NCI-H1694 treated with DMSO at 0.1 percent for 48 hours (cell line): ENCODE measurements at places on chromosomes 6 and 20.

DNA sequence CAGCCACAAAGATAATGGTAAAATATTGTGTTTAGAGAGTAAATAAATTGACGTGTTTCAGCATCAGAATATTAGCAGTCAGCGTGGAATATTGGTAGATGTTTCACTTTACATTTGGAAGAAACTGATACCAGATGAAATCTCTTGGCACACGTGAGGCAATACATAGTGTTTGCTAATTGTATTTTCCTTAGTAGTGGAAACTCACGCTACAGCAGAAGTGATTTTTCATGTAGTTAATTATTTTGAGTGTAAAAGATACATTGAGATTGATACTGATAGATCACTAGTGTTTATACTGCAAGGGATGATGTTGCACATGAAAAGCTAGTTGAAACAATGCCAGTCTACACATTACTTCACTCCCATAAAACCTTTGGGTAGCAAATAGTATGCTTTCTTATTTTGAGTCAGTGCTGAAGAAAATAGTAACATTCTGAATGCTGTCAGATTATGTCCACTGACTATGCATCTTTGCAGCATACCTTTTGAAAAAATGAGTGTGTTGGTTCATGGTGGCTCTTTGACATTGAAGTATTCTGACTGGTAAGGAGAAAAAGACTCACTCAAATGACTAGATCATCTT, 59.3 kb downstream of the CD2AP start:
- no peak for DNase-seq

GRCh38 chr6:163485388-163485851, 70.9 kb downstream of the QKI start:
- DNase-seq, result no peak

DNA sequence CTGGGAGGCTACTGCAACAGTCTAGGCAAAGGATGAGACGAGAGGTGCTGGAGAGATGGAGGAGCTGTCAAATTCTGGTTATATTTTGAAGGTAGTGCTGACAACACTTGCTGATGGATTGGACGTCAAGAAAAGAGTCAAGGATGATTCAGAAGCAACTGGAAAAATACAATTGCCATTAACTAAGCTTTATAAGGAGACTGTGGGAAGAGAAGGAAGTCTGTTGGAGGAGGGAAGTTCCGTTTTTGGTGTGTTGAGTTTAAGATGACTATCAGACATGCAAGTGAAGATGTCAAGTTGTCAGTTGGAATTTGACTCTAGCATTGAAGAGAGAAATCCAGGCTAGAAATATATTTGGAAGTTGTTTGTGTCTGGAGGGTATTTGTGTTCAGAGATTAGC, 358.1 kb downstream of the RNGTT start:
- no peak for DNase-seq

- no peak for DNase-seq
These were observed 367.1 kb downstream of the PREX1 start for GRCh38 chr20:48460681-48461080.

GRCh38 chr20:45867136-45867818, 9.9 kb downstream of the ZSWIM3 start:
- DNase-seq, result no peak

- DNase-seq, result no peak
These were observed 1.0 kb upstream of the RBM24 start for GRCh38 chr6:17280138-17280537.

DNA sequence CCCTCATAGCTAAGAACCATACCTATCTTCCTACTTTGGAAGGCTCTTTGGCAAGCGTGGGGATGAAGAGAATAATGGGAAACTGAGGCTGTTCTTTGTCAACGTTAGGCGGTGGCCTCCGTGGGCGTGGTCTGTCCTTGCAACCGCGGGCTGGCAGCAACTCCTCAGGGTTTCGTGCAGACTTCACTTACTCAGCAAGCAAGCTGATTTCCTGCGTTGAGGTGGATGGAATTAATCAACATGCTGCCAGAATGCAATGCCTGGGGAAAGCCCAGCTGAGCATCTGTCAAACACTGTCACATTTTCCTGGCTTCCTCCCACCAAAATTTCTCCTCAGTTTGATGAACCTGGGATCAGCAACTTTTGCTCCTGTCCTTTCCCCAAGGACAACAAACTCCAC, 9.2 kb upstream of the IL17F start:
- DNase-seq, result no peak

DNA sequence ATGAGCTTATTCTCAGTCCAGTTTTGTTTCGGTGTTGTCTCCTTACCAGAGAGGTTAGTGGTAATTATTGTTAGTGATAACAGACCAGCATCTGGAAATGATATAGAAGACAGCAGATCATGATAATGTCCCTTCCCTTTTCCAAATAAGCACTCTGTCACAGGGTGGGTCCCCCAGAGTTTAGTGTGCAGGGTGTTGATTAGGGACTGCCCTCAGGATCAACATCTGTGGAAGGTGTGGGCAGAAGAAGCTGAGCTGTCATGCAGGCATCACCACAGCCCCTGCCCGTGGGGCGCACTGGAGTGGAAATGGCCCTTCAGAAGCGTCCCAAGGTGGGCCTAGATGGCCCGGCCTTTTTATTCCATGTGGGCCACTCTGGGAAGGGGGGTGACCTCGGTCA, 67.6 kb upstream of the DTNBP1 start:
- no peak for DNase-seq

DNA sequence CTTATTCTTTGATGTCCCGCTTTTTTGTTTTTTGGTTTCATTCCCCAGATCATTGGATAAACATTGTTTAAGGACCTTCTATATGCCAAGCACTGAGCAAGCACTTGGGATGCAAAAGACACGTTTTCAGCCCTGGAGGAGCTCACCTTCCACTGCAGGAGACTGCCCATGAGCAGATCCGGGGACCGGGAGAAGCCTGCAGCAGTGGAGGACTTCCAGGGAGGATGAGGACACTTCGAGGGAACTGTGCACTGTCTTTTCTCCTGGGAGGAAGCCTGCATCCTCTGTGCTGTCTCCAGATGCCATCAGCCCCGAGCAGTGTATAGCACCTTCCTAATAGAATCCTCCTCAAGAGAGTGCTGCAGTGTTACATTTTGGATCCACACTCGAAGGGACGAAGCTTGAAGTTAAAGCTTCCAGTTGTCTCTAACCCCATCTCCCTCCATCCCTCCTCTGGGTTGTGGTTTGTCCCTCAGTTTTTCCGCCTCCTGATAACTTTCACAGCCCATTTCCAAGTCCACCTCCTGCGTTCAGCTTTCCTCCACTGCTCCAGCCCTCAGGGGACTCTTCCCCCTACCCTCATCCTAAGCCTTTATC, 5.8 kb upstream of the KCNG1 start:
- no peak for DNase-seq

DNA sequence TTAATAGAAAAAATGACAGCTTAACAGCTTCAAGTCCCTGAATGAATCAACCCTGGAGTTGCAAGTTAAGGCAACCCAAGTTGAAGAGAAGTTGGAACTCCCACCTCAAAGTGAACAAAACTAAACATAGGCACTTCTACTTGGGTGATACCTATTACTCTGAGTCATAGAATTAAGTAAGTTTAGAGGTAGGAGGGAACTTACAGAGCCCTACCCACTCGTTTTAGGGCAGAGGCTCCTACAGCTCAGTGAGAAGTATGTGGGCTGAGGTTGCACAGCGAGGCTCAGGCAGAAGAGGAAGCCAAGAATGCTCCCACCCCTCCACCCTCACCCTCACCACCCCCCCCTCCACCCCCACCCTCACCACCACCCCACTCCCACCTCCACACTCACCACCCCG, 42.2 kb downstream of the NFATC2 start:
- no peak for DNase-seq

DNA sequence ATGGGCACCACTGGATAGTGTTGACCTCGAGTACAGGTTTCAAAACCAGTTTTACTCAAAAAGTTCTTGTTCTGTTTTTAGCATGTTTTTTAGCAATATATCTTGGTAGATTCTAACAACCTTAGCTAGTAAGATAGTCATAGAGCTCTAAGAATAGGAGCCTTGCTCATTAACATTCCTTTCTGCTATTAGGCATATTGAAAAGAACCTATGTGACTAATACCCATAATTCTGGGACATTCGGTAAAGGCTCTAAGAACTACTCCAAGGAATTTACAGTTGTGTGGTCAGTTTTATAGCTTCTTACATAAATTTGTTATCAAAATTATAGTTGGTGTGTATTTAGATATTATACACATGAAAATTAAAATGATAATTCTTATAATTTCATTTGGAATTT, 11.6 kb downstream of the SLC9A8 start:
- DNase-seq, result no peak

DNA sequence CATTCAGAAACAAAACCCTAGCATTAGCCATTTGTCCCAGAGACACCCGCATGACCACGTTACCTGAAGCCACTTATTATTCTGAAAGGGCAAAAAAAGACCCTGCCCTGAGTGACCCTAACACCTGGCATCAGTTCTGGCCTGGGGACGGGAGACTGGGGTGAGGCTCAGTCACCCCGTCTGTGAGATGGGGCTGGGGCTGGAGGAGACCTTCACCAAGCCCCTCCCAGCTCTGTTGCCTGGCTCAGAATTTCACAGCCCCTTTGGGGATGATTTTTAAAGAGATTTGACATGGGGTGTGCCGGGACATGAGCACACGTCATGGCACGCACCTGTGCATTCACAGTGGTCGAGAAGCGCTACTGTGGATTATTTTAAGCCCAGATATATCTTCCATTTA, 1.4 kb upstream of the BPIFB6 start:
- DNase-seq, result no peak

GRCh38 chr6:121791396-121792315, 356.2 kb downstream of the GJA1 start:
- no peak for DNase-seq
